ENCODE measurements at places on chromosomes 5 and 9. TPM values are rescaled to one million over a fixed set of nuclear protein-coding genes. Genes with fewer than 3 reads are reported as not detected.

- no peak for DNase-seq
Measured at GRCh38 chr9:125633116-125633745, 73.8 kb downstream of the MAPKAP1 start.

DNA sequence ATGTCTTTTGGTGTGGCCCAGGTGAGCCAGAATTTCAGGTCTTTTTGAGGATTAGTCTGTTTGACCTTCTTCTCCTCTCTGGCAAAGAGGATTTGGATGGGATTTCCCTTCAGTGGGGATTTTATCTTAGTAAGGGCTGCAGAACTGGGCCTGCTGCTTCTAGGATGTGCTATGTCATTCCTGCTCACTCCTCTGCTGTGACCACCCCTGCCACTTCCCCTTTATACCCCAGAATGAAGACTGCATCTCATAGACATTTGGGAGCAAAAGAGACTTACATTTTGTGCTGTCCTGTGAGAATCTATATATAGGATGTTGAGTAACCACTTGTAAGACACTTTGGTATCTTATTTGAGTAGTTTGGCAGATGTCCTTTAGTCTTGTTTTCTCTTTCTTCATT is 76.2 kb downstream of the ARHGAP26 start:
- DNase-seq = no peak

DNA sequence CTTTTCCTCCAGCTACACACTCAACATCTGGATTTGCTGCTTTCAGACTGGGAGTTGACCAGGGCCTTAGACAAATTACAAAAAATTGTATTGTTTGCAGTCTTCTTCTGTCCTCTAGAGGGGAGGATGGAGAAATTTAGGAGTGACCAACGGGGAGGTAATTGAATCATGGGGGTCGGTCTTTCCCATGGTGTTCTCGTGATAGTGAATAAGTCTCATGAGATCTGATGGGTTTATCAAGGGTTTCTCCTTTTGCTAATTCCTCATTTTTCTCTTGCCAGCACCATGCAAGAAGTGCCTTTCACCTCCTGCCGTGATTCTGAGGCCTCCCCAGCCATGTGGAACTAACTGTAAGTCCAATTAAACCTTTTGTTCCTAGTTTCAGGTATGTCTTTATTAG is 4.2 kb downstream of the IFNA8 start:
- DNase-seq = no peak

DNA sequence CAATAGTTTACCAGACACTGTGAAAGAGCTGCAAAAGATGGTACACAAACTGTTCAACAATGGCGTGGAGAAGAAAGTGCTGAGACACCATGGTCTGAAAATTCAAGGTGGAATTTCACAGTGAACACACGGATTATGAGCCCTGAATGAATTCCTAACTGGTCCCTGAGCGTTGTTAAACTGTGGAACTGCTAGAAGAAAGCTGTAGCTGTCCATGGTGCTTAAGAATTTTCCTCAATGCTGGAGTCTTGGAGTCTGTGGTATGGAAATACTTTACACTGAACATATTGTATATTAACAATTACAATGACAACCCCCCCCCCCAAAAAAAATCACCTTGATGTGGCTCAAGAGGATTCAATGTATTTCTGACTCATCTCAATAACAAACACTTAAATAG is 68.5 kb downstream of the SLC24A2 start:
- no peak for DNase-seq

- DNase-seq = no peak
Measured at GRCh38 chr5:172901788-172902496, 57.3 kb upstream of the RPL26L1 start.

DNA sequence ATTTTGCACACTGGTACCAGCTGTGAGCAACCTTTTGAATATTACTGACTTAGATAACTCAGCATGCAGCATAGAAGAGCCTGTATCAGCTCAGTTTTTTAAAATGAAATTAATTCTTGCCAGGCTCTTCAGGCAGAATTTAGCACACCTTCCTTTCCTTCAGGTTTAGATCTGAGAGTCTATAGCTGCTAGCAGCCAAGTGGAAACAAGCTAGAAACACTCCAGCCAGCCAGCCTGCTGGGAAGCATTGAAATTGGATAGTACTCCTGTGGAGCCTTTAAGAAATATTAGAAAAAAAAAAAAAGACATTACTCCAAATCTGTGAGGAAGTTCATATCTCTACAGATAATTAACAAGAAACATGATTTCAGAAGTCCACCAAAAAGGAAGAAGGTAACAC is 812.2 kb downstream of the DTWD2 start:
- DNase-seq = no peak

DNA sequence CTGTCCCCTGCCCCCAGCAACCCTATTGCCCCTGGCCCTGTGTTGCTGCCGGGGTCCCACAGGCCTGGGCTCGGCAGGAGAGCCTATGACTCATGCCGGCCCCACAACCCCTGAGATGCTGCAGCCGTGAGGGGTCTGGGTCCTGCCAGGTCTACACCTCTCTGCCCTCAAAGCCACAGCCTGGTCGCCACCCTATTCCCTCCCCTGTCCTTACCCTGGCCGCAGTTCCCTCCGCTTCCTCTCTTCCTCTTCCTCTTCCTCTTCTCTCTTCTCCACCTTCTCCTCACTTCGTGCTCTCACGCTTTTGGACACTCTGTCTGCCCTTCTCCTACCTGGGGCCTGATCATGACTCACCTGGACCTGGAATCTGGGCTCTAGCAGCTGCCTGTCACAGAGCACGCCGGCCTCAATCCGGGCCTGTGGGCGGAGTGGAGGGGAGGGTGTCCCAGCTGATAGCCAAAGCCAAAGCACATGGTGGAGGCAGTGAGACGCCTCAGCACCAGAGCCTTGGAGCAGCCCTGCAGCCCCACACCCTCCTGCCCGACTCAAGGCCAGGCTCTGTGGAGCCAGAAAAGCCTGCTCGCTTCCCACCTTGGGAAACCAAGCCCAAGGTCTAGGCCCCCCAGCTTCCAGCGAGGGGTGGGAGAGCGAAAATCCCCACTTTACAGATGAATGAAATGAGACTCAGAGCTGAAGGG is 26.8 kb upstream of the CSF1R start:
- DNase-seq = no peak

DNA sequence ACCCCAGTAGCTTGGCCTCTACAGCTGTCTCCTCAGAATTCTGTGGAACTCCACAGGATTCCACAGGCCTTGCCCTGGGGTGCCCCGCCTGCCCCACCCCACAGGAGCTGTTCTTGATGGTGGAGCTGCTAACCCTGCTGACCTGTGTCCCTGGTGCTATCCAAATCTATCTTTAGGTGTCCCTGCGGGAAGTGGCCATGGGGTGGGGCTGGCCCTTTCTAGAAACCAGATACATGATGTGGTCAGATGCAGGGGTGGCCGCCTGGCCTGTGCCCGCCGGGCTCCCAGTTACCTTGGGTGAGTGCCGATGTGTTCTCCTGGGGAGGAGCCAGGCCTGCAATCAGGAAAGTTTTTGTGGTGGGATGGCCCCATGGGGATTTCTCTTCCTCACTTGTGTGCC is 34.2 kb downstream of the WNK2 start:
- DNase-seq = no peak

DNA sequence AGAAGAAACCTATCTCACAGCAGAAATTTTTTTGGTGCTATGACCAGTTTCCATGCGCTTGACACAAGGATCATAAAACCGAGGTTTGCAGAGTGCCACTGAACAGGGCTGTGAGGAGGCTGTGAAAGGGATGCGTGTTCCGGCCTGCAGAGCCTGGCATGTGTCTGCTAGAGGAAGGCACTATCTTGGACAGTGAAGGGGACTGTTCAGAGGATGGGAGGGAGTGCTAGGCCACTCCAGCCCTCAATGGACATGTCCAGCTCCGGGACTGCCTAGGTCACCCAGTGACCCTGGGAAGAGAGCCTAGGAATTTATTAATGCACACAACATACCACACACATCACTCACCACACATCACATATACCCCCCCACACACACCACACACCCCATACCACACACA is 275.9 kb downstream of the GADD45G start:
- peak; percentile 6 for DNase-seq

DNA sequence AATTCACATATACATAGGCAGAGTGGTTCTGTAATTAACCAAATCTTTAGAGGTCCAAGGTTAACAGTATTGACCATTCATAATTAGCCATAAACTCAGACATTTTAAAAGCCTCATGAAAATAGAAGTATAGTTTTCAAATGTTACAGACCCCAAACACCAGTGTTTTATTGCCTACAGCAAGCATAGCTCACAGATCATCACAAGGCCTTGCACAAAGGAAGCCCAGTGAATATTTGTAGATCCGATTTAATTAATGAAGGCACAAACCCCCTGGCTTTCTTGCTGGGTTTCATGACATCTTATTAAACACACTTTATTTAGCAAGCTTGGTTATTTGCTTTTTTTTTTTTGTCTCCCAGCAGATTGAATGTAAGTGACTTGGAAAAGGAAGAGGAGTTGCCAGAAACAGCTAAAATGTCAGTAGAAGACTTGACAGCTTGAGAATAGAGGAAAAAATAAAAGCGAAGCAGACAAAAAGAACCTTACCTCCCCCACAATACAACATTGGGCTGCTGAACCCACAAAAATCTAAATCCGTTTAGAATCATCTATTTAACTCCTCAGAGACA is 283.9 kb upstream of the TNC start:
- no peak for DNase-seq

GRCh38 chr9:79403495-79403894 is 168.3 kb upstream of the TLE4 start:
- peak; percentile 10 for DNase-seq

GRCh38 chr5:82348784-82349425 is 70.8 kb upstream of the RPS23 start:
- no peak for DNase-seq

DNA sequence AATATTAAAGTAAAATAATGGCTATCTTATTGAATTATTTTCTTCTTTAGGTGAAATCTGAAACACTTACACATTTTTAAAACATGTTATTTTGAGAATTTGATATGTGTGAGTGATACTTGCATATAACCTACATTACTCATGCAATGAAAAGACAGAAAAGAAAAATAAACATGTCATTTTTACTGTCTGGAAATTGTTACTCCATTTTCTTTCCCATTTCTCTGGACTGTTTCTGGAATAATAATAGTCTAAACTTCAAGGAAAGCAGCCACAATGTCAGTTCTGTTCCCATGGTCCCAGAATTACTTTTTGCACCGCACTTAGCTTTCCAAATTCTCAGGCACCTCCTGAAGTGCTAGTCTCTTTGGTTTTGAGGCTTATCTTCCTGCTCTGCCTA is 145.5 kb downstream of the PRR16 start:
- no peak for DNase-seq

DNA sequence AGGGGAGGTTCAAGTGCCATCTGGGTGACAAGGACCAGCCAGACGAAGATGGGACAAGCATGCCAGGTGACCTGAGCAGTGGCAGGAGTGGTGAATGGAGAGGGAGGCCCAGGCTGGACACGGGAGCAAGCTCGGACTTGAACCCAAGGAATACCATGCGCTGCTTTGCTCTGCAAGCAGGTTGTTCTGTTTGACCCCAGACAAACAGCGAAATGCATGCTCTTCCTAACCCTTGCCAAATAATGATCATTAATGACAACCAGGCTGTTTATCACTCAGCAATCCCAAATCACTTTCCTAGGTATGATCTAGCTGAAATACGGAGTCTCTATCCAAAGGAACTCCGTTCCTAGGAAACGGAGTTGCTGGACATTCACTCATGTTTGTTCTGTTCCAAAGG is 77.4 kb downstream of the PTPDC1 start:
- DNase-seq = no peak

- peak; percentile 70 for DNase-seq
Measured at GRCh38 chr9:89986190-89986589, 381.4 kb downstream of the GADD45G start.

- DNase-seq = no peak
Measured at GRCh38 chr5:166936351-166936750, 1355.1 kb upstream of the WWC1 start.

- no peak for DNase-seq
Measured at GRCh38 chr9:87249029-87249428, 248.6 kb upstream of the DAPK1 start.

DNA sequence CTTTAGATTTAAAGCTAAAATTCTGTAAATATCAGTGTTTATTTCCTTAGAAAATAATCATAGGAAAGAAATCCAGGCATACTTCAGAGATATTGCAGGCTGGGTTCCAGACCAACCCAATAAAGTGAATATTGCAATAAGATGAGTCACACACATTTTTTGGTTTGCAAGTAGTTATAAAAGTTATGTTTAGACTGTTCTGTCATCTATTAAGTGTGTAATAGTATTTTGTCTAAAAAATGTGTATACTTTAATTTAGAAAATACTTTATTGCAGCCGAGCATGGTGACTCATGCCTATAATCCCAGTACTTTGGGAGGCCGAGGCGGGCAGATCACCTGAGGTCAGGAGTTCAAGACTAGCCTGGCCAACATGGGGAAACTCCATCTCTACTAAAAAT is 6.9 kb upstream of the RIC1 start:
- no peak for DNase-seq

- DNase-seq = peak; percentile 94
Measured at GRCh38 chr5:151213803-151214613, 9.9 kb downstream of the CCDC69 start.

DNA sequence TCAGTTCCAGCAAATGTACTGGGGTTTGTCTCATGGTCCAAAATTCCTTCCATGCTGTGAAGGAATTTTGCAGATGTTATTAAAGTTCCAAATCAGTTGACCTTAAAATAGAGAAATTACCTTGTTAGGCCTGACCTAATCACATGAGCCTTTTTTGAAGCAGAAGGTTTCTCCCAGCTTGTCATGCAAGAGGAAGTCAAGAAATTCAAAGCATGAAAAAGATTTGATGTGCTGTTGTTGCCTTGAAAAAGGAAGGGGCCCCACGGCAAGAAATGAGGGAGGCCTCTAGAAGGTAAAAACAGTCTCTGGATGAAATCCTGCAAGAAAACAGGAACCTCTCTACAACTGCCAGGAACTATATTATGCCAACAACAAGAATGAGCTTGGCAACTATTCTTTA is 24.2 kb upstream of the HAPLN1 start:
- DNase-seq = no peak

DNA sequence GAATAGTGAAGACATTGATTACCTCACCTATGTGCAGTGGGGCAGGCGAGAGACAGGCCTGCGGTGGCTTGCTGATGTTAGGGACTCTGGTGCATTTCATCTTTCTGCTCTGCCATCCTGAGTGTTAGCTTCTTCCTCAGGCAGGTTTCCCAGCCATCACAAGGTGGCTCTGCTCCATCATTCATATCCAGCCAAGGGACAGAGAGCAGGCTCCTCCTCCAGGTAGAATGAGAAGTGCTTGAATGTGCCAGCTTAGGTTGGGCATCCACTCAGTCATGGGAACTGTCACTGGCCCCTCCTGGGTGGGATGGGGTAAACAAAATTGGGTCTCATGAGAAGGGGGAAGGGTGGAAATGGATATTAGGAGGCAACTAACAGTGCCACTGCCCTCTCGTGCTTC is 24.8 kb downstream of the GPR107 start:
- no peak for DNase-seq

HACD4 gene
- 2.4 TPM for total RNA-seq

IL7R gene
- total RNA-seq = 169 TPM

RHOBTB3 gene
- 0.75 TPM for total RNA-seq

FRMPD1 gene
- total RNA-seq = not detected

PGM5 gene
- total RNA-seq = not detected

ADRB2 gene
- 0.52 TPM for total RNA-seq

PCDHA12 gene
- not detected for total RNA-seq

ENTPD8 gene
- total RNA-seq = not detected

ARID3C gene
- total RNA-seq = 0.17 TPM

GDA gene
- total RNA-seq = not detected
